ENCODE measurements at places on chromosomes 7 and 10.

GRCh38 chr10:118234683-118235082 is 107.4 kb downstream of the FAM204A start:
- DNase-seq, result no peak

DNA sequence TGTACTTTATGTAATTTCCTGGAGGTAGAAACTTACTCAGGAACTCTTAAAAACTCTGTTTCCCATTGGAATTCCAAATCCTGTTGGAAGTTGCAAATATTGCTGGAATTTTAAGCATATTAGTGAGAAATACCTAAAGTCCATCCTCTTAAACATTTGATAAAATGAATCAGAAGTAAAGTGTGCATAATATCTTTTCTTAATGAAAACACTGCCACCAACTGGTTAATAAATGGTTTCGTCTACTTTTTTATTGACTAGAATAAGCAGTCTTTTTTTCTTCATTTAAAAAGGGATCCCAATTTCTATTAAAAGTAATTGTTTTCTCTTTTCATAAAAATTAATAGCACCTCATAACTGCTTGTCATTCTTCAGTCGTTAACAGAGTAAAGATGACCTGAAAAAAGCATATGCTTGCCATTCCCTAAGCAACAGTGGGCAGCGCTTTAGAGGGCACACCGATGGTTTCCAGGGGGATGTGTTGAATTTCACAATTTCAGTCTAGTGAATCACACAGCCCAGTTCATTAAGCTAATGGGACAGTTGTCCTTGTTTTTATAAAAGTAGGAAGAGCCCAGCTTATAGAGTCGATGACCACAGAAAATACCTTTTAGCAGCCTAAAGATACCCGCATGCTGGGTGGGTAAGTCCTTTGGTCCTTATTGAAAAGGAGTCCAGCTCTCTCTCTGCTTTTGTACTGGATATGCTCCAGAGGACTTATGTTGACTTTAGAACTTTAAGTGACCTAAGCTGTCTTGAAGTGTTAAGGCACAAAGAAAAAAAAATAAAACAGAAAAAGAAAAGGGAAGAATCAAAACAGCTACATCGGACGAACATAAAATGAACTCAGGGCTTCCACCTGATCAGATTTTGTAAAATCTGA is 28.5 kb downstream of the NPS start:
- no peak for DNase-seq

GRCh38 chr7:143967398-143967797 is 12.8 kb downstream of the OR2F1 start:
- no peak for DNase-seq

GRCh38 chr10:98302741-98303365 is 34.9 kb upstream of the LOXL4 start:
- no peak for DNase-seq

GRCh38 chr7:98777051-98777450 is 92.8 kb downstream of the TMEM130 start:
- DNase-seq, result no peak

DNA sequence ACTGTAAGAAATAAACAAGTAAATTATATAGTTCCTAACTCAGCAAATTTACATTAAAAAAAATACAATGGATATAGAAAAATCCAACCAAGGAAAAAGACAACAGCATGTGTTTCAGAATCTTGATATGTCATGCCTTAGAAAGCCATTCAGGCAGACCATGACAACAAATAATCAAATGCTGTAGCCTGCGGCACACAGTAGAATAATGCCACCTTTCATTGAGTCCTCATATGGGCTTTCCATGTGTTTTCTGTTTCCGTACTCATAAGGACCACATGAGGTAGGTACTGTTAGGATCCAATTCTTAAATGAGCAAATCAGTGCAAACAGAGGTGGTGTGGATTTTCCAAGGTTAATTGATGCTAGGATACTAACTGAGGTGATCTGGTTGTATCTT is 138.6 kb downstream of the CUBN start:
- no peak for DNase-seq
